ENCODE measurements at places on chromosomes 6 and 20.

DNA sequence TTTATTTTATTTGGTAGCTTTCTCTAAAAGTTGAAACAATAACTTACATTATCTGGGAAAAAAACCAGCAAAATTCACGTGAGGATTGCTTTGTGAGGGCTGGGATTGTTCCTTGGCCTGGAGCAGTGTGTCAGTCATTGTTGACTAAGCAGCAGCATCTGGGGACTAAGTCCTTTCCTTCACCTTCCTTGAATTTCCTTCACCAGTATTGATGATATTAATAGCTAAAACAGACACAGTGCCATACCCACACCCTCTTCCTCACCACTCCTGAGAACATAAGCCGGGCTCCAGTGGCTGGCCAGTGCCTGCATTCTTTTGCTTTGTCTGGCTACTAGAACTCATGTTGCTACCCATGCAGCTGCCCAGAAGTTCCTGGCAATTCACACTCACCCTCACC, 23.7 kb downstream of the PLCB1 start:
- peak; percentile 52 for DNase-seq

- no peak for DNase-seq
Measured at GRCh38 chr20:60913298-60913697, 338.8 kb upstream of the CDH4 start.

- DNase-seq, result no peak
Measured at GRCh38 chr20:48325656-48326433, 502.0 kb downstream of the PREX1 start.

GRCh38 chr6:163607792-163608191, 193.3 kb downstream of the QKI start:
- no peak for DNase-seq

DNA sequence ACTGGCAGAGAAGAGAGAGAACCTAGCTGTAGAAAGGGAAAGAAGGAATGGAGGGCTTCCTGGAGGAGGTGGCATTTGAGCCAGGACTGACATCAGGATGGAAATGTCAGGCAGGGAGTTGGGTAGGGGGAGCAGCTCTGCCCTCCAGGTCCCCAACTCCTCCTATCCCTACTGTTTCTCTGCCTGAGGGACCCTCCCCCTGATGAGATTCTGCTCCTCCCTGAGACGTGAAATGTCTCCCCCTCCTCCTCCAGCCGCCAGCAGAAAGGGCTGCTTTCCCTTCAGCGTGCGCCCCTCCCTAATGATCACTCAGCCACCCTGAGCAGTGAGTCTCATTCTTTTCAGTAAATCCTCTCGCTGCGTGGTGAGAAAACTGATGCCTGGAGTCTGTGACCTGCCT, 40.6 kb downstream of the HLA-DPB1 start:
- no peak for DNase-seq

DNA sequence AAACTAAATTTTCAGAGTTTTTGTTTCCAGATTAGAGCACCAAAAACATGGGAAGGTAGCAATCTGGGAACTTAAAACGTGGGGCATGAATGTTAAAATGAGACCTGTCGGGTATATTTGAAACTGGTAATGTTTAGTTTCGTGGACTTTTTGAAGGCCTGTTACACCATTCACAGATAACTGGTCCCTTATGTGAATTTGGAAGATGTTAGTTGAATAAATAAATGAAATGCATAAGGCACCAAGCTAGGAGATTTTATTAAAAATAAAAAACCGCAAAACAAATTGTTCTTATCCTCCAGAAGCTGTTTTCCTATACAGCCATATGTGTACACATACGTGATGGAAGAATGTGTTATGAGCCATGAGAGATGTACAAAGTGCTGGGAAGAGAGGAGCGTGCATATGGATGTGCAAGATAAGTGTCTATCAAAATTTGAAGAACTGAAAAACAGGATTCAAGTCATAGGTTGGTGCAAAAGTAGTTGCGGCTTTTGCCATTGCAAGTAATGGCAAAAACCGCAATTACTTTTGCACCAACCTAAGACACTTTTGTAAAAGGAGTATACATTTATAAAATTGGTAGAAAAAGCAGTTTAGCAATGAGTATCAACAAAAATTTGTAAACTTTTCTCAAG, 700 bp upstream of the MCUR1 start:
- DNase-seq, result peak; percentile 27

- peak; percentile 67 for DNase-seq
Measured at GRCh38 chr6:90194371-90194841, 102.2 kb downstream of the BACH2 start.

DNA sequence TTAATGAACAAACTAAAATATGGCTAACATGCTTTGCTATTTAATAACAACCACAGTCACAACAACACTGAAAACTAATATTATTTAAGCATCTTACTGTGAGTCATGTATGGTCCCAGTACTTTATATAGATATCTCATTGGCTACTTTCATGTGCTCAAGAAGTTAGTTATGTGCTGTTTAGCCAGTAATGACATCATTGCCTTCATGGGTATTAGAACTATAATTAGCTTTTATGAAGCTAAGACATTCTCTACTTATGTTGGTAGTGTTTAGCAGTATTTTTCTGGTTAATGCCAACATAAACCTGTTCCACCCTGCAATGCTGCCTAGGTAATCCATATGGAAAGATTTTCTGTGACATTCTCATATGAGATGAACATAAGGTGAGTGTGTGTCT, 56.1 kb downstream of the ADGRG6 start:
- DNase-seq, result no peak

DNA sequence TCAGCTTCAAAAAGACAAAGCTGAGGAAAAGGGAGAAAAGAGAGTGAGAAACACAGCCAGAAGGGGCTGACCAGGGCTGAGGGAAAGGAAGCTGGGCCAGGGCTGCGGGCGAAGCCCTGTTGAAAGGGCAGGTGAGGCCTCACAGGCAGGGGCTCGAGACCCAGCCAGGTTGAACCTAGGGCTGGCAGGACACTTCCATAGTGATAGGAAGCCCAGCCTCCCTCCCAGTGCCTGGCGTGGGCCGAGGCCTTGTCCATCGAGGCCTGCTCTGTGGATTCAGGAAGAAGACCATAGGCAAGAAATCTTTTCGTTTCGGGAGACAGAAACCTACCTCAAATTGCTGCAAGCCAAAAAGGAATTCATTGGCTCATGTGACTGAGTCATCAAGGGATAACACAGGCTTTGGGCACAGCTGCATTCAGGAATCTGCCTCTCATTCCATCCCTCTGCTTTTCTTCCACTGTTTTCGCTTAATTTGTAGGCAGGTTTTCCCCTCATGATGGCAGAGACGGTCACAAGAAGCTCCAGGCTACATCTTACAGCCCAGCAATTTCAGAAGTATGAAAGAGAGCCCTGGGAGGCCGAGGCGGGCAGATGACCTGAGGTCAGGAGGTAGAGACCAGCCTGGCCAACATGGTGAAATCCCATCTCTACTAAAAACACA, 311.1 kb upstream of the SULF2 start:
- no peak for DNase-seq

DNA sequence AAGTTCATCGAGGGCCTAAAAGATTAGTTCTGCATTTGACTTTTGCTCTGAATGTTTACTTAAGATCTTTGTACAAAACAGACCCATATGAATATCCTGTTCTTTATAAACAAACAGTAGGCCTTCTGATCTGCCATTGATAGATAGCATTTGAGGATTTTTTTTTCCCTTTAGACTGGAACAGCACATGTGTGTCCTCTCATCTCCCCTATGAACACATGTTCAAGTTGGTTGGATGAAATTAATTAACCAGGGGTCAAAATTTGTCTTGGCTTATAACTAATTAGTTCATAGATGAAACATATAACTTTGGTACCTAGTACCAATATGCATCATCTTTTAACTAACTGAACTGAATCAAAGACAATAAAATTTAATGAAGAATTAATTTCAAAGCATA, 81.3 kb downstream of the AK9 start:
- no peak for DNase-seq
